HFFc6 (cell line): ENCODE measurements at places on chromosomes 4 and X. TPM values are rescaled to one million over a fixed set of nuclear protein-coding genes. Genes with fewer than 3 reads are reported as not detected.

The RAB33B gene
- 4.1 to 4.8 TPM (median 4.8 TPM) in 3 replicates for total RNA-seq

The MSL3 gene
- 17.8 to 22.7 TPM (median 18.4 TPM) in 3 replicates for total RNA-seq

The TLR2 gene
- total RNA-seq: not detected in 3 replicates

The ATP5ME gene
- 274 to 292 TPM (median 277 TPM) in 3 replicates for total RNA-seq

The CD40LG gene
- not detected in 3 replicates for total RNA-seq

The SPIN4 gene
- total RNA-seq: 3.8 and 6.0 TPM in 2 replicates

The ATP10D gene
- total RNA-seq: 50.6 to 67.2 TPM (median 56.8 TPM) in 3 replicates

The ETDC gene
- total RNA-seq: not detected in 3 replicates

GRCh38 chr4:137180349-137180748 lies 351.9 kb downstream of the PCDH18 start:
- H3K27ac ChIP-seq: no peak overlapping the region
- no peak for DNase-seq
- H3K4me3 ChIP-seq: no peak overlapping the region
- no peaks in the 10 kb centered on the region for H3K36me3 ChIP-seq

DNA sequence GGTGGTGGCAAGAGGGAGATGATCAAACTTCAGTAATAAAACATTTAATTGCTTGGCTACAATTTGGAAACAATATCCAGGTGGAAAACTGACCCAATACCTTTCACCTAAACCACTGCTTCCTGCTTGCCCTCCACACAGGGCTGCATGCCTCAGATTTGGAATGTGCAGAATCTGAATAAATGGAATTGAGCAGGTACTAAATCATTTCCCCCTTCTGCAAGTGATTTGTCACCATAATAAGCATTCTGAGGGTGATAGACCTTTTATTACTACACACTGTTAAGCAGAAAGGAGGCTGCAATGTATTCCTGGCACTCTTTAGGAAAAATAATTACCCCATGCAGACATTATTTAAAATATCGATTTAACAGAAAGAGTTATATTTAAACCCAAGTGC lies 291.8 kb downstream of the IDS start:
- H3K4me3 ChIP-seq: no peak overlapping the region
- H3K27ac ChIP-seq: no peak overlapping the region
- no peak for DNase-seq
- H3K27me3 ChIP-seq: no peaks in the 10 kb centered on the region
- no peaks in the 10 kb centered on the region for H3K36me3 ChIP-seq
- H3K4me1 ChIP-seq: no peaks in the 10 kb centered on the region

- peak overlapping the region; percentile 38; the same call in 1 of the 2 replicates for H3K4me3 ChIP-seq
- H3K27ac ChIP-seq: peak overlapping the region; percentile 81
- no peaks in the 10 kb centered on the region; the same call in 1 of the 2 replicates for H3K27me3 ChIP-seq
- H3K36me3 ChIP-seq: peaks cover 67% of the 10 kb centered on the region
Observed at GRCh38 chr4:128854433-128854832, 44.9 kb downstream of the JADE1 start.

DNA sequence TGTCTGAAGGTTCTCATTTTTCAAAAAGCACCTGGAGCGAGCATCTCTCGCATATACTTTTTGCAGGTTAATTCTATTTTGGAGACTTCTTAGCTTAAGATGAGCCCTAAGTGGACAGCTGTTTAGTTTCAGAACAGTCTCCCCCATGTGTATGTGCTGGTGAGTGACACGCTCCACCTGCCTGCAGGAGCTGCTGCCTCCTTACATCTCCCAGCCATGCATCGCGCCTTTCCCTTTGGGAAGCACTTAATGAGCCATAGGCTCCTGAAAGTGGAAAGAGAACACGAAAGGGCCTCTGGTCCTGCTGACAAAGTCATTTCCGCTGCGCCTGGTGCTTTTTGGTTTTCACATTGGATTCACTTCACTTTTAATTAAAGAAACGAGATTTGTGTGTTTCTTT lies 56.1 kb downstream of the TRIML2 start:
- no peak for DNase-seq
- no peaks in the 10 kb centered on the region for H3K4me1 ChIP-seq
- H3K27ac ChIP-seq: no peak overlapping the region
- H3K4me3 ChIP-seq: no peak overlapping the region
- H3K36me3 ChIP-seq: no peaks in the 10 kb centered on the region
- peaks cover 5% of the 10 kb centered on the region for H3K27me3 ChIP-seq

DNA sequence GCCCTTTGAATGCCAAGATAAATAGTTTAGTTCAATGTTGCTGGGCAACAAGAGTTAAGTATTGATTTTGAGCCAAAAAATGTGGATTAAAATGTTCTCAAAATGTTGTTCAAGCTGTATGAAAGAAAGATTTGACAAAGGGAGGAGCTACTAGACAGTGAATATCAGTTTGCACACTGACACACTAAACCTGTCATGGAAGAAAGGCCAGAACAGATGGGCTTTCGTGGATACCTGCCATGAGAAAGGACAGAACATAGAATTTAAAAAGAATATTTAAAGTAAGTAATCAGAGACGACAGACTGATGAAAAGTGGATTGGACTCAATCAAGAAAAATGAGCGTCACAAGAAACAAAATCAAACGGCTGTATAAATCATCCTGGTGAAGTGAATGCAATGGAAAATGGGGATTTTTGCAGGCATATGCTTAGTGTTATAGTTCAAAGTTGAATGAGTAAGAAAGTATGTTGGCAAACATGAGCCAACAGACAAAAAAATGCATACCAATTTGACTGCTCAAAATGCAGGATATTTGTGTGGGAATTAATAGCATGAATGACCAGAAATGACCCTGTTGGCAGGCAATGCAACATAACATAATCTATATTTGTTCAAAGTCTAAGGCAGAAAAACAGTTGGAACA lies 7.4 kb downstream of the PCDH18 start:
- peak overlapping the region; percentile 88 for H3K27ac ChIP-seq
- peaks cover 82% of the 10 kb centered on the region for H3K4me1 ChIP-seq
- H3K36me3 ChIP-seq: peaks cover 52% of the 10 kb centered on the region
- no peaks in the 10 kb centered on the region for H3K27me3 ChIP-seq

- DNase-seq: no peak
- H3K27ac ChIP-seq: no peak overlapping the region
- no peak overlapping the region for H3K4me3 ChIP-seq
- peaks cover 40% of the 10 kb centered on the region for H3K4me1 ChIP-seq
- no peaks in the 10 kb centered on the region; the same call in 1 of the 2 replicates for H3K27me3 ChIP-seq
Observed at GRCh38 chrX:102979536-102979935, 42.5 kb downstream of the RAB40AL start.

DNA sequence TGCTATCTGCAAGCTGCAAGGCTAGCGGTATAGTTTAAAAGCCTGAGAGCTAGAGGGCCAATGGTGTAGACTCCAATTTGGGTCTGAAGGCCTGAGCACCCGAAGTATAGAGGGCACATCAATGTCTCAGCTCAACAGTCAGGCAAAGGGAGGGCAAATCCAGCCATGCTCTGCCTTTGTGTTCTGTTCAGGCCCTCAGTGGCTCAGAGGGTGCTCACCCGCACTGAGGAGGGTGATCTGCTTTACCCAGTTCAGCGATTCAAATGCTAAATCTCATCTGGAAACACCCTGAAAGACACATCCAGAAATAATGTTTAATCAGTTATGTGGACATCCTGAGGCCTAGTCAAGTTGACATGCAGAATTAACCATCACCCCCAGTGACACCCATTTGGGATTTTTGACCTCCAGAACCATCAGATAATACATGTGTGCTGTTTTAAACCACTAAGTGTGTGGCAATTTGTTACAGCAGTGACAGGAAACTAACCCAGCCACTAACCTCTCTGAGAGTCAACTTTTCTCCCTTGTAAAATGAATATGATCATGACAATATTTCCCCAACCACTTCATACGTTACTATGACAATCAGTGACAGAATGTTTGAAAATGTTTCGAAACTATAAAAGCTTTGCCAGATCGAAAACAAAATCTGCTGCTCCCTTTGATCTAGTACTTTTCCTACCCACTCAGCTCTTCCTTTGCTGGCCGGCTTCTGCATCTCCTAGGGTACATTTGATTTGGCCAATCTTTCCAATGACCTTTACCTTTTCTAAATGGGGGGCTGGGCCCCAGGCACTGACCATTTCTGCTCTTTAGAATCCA lies 8.4 kb upstream of the TBL1X start:
- no peak overlapping the region for H3K4me3 ChIP-seq
- H3K4me1 ChIP-seq: no peaks in the 10 kb centered on the region; the same call in 1 of the 2 replicates
- DNase-seq: no peak
- peaks cover 3% of the 10 kb centered on the region; the same call in 1 of the 2 replicates for H3K27me3 ChIP-seq
- no peak overlapping the region for H3K27ac ChIP-seq
- H3K36me3 ChIP-seq: no peaks in the 10 kb centered on the region

DNA sequence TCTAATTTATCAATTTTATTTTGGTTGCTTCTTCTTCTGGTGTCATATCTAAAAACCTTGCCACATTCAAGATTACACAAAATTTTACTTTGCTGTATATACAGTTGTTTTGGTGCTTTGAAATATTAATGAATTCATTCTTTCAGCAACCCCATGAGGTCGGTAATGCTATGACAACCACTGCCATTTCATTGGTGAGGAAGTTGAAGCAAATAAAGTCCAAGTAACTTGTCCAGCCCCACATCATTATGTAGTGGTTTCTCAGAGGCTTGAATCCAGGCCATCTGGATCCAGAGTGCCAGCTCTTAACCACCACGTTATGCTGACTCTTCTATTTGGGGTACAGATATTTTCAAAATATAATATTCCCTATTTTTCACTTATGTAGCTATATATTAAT lies 42.2 kb downstream of the UGT2A3 start:
- H3K36me3 ChIP-seq: no peaks in the 10 kb centered on the region
- H3K27ac ChIP-seq: no peak overlapping the region
- H3K4me3 ChIP-seq: no peak overlapping the region
- no peak for DNase-seq

- no peak overlapping the region for H3K4me3 ChIP-seq
- no peak overlapping the region for H3K27ac ChIP-seq
- no peaks in the 10 kb centered on the region for H3K36me3 ChIP-seq
- no peak for DNase-seq
Observed at GRCh38 chr4:182367153-182367552, 124.0 kb downstream of the TENM3 start.

- no peak overlapping the region for H3K4me3 ChIP-seq
- DNase-seq: no peak
- H3K36me3 ChIP-seq: no peaks in the 10 kb centered on the region
- no peaks in the 10 kb centered on the region for H3K4me1 ChIP-seq
Observed at GRCh38 chr4:104631000-104631399, 136.3 kb upstream of the CXXC4 start.

- H3K27ac ChIP-seq: no peak overlapping the region
- peaks cover 37% of the 10 kb centered on the region for H3K4me1 ChIP-seq
- no peaks in the 10 kb centered on the region; the same call in 1 of the 2 replicates for H3K27me3 ChIP-seq
- no peaks in the 10 kb centered on the region; the same call in 1 of the 2 replicates for H3K36me3 ChIP-seq
- no peak overlapping the region for H3K4me3 ChIP-seq
- DNase-seq: peak; percentile 5
Observed at GRCh38 chr4:14149176-14150053, 521.9 kb upstream of the BOD1L1 start.

DNA sequence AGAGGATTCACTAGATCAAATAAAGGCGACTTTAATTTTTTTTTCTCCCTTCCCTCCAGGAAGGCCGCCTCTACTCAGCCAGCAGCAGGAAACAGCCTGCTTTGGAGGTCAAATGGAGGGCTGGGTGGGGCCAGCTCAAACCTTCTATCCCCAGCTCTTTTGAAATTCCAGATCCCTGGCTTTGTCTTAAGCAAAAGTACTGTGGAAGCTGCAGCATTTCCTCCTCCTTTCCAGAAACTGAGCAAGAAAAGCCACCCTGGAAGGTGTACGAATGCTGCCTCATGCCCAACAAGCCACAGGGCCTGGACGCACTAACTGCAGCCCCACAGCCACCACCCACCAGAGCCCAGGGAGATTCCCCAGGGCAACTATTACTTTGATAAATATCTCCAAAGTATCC lies 55.1 kb upstream of the ZCCHC13 start:
- H3K27me3 ChIP-seq: no peaks in the 10 kb centered on the region
- no peak for DNase-seq
- no peak overlapping the region for H3K27ac ChIP-seq
- peaks cover 34% of the 10 kb centered on the region for H3K4me1 ChIP-seq
- H3K4me3 ChIP-seq: no peak overlapping the region

GRCh38 chrX:113399506-113400192 lies 559.0 kb upstream of the AMOT start:
- no peak overlapping the region for H3K27ac ChIP-seq
- H3K4me1 ChIP-seq: no peaks in the 10 kb centered on the region
- no peak for DNase-seq

DNA sequence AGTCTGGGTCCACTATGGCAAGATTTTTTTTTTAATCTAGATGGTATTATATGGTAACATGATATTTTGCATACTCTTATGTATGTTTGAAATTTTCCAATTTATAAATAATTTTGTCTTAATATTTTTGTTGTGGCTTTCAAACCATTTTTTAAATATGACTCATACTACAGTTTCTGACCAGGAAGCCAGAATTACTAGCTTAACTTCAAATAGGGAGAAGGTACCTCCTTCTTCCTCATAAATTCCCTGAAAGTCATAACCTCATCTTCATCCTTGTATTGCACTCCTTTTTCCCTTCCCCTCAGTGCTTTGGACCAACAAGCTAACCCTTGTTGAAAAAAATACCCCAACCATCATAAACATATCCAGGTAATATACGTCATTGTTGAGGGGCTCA lies 21.6 kb downstream of the ARAP2 start:
- H3K27ac ChIP-seq: no peak overlapping the region

DNA sequence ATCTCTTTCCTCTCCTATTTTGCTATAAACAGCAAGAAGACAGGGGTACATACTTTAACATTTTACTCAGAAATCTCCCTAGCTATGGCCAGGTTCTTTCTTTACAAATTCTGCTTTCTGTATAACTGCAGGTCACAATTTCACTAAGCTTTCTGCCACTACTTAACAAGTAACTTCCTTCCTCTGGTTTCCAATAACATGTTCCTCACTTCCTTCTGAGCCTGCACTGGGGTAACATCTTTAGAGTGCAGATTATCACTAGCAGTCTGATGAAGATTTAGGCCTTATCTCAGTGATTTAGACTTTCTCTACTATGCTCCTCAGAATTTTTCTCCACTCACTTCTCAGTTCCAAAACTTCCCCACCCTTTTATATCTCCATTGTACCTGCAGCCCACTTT lies 1930.5 kb upstream of the AGA start:
- H3K27ac ChIP-seq: no peak overlapping the region
- no peaks in the 10 kb centered on the region for H3K4me1 ChIP-seq
- H3K4me3 ChIP-seq: no peak overlapping the region
- no peaks in the 10 kb centered on the region for H3K27me3 ChIP-seq

GRCh38 chrX:56554870-56555269 lies 8.6 kb upstream of the UBQLN2 start:
- no peaks in the 10 kb centered on the region for H3K36me3 ChIP-seq
- H3K27ac ChIP-seq: no peak overlapping the region

- H3K4me1 ChIP-seq: peaks cover 27% of the 10 kb centered on the region
- no peak overlapping the region for H3K4me3 ChIP-seq
Observed at GRCh38 chrX:19695884-19696283, 180.6 kb upstream of the MAP3K15 start.
